ENCODE measurements at places on chromosomes 6 and 20.

DNA sequence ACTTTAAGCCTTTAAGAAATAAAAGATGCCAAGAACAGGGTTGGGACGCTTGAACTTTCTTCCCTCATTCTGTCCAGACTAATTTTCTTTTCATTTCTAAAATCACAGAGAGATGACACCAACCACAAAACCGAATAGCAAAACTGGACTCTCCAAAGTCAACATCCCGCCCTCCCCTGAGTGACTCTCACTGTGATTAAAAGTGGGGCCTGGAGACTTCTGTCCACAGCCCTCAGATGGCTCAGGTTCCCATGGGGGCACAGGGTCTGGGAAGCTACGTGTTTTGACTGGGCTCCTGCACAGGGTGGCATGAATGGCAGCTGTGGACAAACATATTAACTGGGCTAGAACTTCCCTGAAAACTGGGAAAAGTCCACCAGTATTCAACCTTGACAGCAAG is 6.3 kb downstream of the FRMD1 start:
- DNase-seq, result no peak

- no peak for DNase-seq
Observed at GRCh38 chr20:58389324-58389967, 417 bp downstream of the VAPB start.

GRCh38 chr6:30945281-30945680 is 4.5 kb downstream of the MUCL3 start:
- no peak for DNase-seq

DNA sequence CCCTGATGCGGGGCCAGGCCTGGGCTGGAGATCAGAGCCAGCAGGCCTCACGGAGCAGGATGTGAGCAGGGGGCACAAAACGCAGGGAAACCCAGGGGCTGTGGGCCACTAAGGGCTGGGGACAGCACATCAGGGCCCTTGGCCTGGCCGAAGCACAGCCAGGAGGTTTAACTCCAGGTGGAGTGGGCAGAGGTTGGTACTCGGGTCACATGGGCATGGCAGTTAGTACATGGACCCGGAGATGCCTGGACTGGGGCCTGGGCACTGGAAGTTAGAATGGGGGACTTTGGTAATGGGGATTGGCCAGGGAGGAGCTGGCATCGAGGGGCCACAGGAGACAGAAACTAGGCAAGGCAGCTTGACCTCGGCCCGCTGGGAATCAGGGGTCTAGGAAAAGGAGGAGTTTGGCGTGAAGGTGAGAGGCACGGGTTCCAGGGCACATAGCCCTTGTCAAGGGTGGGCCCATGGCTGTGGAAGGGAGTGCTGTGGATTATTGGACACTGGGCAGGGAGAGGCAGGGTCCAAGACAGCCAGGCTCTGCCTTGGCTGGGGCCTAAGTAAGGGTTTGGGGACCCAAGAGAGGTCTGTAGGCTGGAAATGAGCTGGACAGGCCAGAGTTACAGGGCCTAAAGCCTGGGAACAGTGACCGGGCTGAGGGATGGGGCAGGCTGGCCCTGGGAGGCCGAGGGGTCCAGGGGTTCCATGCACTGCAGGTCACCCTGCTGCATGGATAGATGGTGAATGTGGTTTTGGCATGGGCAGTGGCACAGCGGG is 41.6 kb upstream of the CD93 start:
- no peak for DNase-seq

GRCh38 chr6:123898665-123899064 is 95.0 kb downstream of the NKAIN2 start:
- DNase-seq, result no peak

- DNase-seq, result no peak
Observed at GRCh38 chr6:43376551-43376981, 7.1 kb upstream of the ZNF318 start.

DNA sequence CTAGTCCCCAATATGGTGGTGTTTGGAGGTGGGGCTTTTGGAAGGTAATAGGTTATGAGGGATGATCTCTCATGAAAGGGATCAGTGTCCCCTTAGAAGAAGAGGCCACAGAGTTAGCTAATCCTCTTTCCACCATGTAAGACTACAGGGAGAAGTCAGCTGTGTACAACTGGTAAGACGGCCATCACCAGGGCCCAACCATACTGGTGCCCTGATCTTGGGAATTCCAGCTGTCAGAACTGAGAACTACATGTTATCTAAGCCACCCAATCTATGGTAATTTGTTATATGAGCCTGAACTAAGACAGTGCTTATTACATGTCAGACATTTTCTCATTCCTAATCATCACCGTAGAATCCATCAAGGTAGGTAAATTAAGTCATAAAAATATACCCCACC is 77.7 kb upstream of the ZNF217 start:
- DNase-seq, result no peak

DNA sequence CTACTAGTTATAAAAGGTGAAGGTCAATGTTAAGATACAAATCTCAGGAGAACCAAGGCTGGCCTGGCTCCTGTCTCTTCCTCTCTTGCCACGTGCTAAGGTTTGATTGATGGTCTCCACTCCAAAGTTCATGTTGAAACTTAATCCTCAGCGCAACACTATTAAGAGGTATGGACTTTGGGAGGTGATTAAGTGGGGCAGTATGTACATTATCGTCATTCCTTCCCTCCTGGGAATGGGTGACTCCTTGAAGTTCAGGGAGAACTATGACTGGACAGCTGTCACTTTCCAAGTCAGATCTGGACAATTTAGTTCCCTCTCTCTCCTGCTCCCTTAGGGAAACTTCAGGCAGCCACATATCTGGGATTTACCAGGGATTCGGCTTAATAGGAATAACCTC is 50.5 kb downstream of the KCNK5 start:
- no peak for DNase-seq

DNA sequence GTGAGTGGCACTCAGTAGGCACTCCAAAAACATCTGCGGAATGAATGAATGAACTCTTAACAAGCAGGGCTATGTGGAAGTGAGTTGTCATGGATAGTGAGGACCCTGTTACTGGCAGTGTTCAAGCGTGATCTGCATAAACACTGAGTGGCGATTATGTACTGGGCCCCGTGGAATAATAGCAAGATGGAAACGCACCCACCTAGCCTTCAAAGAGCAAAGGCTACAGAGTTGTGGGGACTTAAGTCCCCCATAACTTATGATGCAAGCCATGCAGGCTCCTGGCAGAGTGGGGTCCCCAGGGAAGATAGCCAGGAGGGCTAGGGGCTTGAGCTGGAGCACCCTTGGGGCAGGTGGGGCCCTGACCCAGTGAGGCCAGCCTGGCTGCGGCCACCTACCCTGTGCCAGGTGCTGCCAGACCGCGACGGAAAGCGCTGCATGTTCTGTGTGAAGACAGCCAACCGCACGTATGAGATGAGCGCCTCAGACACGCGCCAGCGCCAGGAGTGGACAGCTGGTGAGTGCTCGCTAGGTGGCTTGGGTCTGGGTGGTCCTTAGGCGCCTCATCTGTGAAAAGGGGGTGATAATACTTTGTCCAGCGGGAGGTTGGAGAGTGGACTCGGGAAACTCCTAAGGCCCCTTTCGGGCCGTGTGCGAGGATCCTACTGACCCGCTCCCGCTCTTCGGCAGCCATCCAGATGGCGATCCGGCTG is 20.0 kb downstream of the DEF6 start:
- DNase-seq, result no peak

DNA sequence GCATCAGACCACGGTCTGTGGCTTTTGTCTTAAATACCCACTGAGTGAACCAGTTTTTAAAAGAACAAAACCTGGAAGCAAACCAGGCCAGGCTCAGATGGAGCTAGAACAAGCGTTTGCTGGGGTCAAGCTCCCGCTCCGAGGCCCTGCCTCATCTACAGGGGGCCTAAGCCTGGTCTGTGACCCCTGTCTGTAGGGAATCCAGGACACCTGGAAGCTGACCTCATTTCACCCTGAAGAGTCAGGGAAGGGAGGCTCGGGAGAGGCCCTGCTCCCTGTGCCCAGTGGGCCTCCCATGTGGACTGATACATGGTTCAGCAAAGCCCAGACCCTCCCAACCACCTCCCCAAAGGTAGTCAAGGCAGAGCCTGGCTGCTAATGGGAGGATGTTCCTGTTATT is 26.8 kb upstream of the DLGAP4 start:
- DNase-seq, result no peak

GRCh38 chr6:7463785-7464184 is 74.2 kb downstream of the RIOK1 start:
- no peak for DNase-seq

GRCh38 chr6:139680819-139681218 is 306.4 kb upstream of the CITED2 start:
- no peak for DNase-seq

DNA sequence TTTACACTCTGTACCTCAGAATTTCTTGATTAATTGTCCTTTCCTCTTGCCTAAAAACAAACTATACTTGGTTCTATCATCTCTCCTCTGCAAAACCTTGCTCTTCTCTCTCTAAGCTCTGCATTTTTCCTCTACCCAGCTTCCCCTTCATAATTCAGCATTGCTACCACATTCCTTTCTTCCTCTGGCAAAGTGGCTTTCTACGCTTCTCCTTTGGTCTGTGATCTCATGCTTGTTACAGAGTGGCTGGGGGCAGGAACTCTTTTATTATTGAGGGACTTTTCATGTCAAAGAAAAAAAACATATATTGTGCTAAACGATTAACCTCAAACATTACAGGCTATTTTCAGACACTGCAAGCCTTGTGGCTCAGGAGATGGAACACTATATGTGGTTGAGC is 333.3 kb upstream of the KCNQ5 start:
- DNase-seq, result no peak

- no peak for DNase-seq
Observed at GRCh38 chr6:90072501-90072900, 178.2 kb downstream of the GJA10 start.

GRCh38 chr20:33769043-33769442 is 37.2 kb downstream of the ZNF341 start:
- DNase-seq, result no peak

GRCh38 chr6:391559-392440 is at the start of gene IRF4:
TSS of gene IRF4 (plus strand) at chr6:391752. CDS start at chr6:393153, 1,401 bp downstream.
- peak; percentile 81 for DNase-seq

GRCh38 chr20:6466075-6466810 is 301.2 kb upstream of the BMP2 start:
- DNase-seq, result no peak

- DNase-seq, result no peak
Observed at GRCh38 chr6:44185953-44186634, 27.5 kb downstream of the CAPN11 start.

DNA sequence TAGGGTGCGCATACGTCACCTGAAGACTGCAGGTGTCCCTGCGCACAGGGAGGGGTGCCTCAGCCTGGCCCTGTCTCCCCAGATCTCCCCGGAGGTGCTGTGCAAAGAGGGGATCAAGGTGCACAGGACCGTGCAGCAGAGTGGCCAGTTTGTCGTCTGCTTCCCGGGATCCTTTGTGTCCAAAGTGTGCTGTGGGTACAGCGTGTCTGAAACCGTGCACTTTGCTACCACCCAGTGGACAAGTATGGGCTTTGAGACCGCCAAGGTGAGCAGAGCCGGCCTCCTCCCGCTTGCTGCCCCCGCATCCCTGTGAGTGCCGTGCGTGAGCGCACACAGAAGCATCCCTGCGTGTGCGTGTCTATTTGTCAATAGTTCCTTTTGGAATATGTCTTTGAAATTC is 150.7 kb downstream of the DTNBP1 start:
- no peak for DNase-seq

DNA sequence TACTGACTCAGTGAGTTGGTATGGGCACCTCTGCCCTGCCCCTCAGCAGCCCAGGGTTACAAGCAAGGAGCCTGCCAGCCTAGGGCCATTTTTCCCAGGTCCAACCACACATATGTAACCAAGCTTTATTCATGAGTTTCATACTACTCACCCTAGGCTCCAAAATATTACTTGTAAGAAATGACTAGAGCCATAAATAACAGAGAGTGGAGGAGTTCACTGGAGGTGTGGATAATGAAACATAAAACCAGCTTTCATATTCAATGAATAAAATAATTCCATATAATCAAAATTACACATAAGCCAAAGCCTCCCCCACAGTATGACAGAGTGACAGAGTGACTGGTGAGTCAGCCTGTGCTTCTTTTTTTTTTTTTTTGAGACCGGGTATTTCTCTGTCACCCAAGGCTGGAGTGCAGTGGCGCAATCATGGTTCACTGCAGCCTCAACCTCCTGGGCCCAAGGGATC is 229.8 kb upstream of the SASH1 start:
- DNase-seq, result no peak

DNA sequence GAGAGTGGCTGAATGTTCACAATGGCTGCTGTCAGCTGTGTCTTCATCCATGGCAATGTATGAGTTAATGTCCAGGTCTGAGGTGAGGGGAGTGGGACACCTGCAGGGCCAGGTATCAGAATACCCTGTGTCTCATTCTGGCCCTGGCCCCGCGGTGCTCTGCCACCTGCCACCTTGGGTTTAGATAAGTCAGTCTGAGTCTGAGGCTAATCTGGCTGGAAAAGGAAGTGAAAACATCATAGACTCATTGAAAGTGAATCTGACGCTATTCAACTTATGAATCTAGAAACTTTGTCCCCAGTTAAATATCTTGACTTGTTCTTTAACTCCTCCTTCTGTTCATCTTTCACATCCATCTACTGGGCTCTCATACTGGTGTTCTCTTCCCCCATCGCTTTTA is 267.1 kb upstream of the JAG1 start:
- DNase-seq, result no peak

GRCh38 chr20:38147163-38147562 is 17.9 kb downstream of the TGM2 start:
- DNase-seq, result no peak

DNA sequence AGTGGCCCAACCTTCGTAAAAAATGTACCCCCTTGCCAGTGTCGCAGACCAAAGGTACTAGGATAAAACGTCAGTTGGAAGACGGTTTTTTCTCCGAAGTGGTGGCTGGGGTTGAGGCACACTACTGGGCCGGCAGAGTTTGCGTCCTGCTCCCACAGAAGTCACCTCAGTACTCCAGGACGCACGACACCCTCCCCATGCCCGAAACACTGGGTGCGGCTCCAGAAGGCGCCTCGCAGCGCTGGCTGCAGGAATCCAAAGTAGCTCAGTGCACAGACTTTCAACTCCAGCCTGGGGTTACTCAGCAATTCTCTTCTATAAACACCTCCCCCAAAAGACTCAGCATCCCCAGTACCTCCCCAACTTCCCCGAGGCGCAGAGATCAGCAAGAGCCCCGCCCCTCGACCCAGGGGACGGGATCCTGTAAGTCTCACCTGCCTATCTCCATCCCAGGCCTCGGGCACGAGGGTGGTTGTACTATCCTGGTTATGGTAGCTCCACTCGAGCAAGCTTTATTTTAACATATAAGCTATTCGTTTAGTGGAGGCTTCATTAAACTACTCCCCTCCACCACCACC is 88.2 kb downstream of the ZFP64 start:
- no peak for DNase-seq

DNA sequence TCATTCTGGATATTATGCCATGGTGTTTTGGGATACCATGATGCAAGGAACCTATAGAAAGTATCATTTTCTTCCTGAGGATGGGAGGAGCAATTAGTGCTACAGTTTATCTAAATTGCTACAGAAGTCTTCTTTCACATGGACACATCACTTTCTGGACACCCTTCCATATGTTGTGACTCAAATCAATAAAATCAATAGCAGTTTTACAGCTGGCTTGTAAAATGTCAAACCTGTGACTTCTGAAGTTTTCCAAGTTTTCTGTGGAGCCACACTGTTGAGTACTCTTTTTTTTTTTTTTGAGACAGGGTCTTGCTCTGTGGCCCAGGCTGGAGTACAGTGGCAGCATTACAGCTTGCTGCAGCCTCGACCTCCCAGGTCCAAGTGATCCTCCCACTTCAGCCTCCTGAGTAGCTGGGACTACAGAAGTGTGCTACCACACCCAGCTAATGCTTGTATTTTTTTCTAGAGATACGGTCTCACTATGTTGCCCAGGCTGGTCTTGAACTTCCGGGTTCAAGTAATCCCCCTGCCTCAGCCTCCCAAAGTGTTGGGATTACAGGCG is 24.1 kb upstream of the CD2AP start:
- DNase-seq, result no peak

GRCh38 chr6:42260396-42260888 is 42.8 kb upstream of the MRPS10 start:
- no peak for DNase-seq
